ENCODE measurements at places on chromosomes 4 and X. TPM values are rescaled to one million over a fixed set of nuclear protein-coding genes. Genes with fewer than 3 reads are reported as not detected.

DNA sequence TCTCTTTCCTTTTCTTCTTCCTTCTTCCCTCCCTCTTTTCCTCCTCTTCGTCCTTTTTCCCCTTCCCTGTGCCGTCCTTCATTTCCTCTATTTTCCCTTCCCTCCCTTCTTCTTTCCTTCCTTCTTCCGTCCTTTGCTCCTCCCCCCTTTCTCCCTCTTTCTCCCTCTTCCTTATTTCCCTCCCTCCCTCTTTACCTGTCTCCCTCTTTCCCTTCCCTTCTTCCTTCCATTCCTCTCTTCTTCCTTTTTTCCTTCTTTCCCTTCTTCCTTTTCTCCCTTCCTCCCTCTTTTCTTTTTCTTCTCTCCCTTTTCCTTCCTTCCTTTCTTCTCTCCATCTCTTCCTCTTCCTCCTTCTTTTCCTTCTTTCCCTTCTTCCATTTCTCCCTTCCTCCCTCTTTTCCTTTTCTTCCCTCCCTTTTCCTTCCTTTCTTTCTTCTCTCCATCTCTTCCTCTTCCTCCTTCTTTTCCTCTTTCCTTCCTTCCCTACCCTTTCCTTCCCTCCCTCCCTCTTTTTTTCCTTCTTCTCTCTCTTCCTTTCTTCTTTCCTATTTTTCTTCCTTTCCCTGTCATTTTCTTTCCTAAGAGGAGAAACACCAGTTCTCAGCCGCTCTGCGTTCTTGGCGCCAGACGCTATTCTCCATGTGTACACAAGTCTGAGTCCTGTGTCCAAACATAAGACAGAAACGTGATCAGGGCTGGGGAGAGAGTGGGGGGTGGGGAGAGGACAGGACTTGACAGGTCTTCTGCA is 597.1 kb downstream of the MID1IP1 start:
- DNase-seq: no peak

DNA sequence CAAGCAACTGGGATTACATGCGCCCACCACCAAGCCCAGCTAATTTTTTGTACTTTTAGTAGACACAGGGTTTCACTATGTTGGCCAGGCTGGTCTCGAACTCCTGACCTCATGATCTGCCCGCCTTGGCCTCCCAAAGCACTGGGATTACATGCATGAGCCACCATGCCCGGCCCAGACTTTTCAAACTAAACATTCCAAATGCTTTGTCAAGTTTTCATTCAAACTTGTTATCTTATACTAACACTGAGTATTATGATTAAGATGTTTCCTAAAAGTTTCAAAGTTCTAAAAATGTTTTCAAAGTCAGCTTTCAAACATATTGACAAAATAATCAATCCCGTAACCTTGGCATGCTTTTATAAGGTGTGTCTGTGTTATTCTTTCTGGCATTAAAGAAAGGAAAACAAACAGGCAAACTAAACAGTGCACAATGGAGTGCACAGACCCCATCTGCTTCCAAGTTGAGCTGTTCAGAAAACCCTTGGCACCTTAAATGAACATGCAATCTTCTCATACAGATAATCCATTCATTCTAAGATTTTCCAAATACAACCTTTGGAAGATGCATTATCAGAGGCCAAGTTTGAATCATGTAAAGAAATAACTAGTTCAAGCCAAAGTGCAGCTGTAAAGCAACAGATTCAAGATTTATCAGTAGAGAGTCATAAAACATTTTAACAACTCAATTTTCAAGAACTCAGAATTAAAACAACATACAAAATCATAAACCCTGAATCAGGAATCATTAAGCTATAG is 49.1 kb downstream of the ABCG2 start:
- DNase-seq: no peak

DNA sequence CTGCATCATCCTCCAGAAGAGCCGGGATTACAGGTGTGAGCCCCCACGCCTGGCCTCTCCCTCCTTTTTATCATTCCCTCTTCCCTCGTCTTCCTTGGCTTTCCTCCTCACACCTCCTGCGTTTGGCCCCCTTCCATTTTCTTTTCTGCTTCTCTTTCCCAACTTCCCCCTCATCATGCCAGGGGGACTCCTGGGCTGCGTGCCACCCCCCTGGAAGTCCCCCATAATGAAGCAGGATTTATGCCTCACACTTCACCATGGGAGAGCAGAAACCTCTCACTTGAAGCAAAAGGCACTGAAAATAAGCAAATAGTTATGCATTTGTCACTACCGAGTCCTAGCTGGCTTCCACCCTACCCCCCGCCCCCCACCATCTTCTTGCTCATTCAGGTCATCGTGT is 7.9 kb downstream of the TKTL1 start:
- no peak for DNase-seq

DNA sequence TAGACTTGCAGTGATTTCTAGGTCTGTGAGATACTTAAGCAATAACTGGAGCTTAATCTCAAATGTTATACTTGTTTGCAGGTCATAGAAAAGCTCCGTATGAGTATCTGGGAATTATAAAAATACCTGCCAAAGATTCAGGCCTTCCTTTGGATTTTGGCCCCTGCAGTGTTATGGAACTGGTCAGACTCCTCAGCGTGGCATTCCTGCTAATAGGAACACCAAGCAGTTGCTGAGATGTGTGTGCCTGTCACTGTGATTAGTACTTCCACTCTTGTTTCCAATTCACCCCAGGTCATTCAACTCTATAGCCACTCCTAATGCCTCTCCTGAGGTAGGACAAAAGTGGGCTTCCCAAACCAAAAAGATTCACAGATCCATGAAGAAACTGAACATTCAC is 7.8 kb upstream of the UGT2B7 start:
- no peak for DNase-seq

- no peak for DNase-seq
Measured at GRCh38 chr4:109989044-109989443, 76.4 kb downstream of the EGF start.

The ODAM gene
- total RNA-seq: 0.14 TPM

GRCh38 chr4:138052806-138053632 is 189.1 kb downstream of the SLC7A11 start:
- no peak for DNase-seq

The HMX1 gene
- total RNA-seq: not detected

The SMIM10 gene
- 1.3 TPM for total RNA-seq

DNA sequence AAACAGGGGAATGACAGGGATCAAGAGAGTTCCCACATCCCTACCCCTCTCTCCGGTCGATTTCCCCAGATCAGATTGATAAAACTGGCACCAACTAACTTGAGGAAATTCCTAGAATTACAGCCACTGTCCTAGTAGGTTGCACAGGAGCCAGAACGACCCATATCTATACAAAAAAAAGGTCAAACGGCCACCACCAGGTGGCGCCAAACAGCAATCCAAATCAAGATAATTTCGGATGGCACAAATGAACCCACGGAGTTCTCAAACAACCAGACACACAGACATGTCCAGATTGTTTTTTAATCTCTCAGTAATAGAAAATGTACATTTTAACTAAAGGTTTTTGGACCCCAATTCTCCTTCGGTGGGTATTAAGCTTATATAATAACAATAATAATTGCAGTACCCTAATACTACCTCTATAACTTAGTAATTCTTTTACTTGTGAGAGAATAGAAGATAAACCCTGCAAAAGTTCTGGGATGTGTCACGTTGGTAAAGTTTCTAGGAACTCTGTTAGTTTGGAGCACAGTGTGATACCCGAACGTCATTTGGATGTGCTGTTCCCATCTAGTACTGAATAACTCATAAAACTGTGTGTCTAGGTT is 212.6 kb downstream of the SPOCK3 start:
- DNase-seq: peak; percentile 64

GRCh38 chr4:1019729-1020470 is 8.5 kb downstream of the FGFRL1 start:
- DNase-seq: no peak

The FGA gene
- total RNA-seq: 0.33 TPM

DNA sequence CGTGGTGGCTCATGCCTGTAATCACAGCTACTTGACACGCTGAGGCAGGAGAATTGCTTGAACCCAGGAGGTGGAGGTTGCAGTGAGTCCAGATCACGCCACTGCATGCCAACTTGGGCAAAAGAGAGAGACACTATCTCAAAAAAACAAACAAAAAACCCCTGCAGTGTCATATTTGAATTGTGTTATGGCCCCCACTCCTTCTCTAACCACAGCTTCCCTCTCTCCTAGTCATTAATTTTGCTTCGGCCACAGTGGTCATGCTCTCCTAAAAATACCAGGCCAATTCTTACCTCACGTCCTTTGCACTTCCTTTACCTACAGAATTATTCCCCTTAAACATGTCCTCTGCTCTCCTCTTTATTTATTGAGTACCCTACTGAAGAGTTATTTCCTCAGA is 206.1 kb downstream of the PPP3CA start:
- no peak for DNase-seq

DNA sequence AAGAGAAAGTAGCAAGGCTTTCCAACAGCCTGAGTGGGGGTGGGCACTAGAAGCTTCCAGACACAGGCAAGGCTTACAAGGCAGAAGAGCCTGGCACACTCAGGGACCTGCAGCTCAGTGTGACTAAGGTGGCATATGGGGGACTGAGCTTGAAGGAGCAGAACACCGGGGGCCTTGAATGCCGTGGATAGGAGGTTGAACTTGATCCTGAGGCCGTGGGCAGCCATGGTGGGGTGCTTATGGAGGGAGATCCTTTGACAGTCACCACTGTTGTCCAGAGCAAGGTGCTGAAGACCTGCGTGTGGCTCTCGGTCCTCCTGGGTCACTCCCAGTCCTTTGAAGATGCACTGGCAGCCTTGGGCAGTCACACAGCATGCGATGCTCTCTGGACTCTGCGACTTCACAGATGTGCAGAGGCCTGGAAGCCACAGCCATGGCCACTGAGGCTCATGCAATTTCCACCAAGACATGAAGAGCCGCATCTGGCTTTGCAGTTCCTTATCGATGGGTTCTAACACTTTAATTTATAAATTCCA is 18.3 kb downstream of the C4orf50 start:
- no peak for DNase-seq

The ARSJ gene
- total RNA-seq: 3.1 TPM

- DNase-seq: no peak
Measured at GRCh38 chrX:41240509-41240908, 93.5 kb upstream of the DDX3X start.

GRCh38 chr4:145554691-145555090 is 64.5 kb upstream of the MMAA start:
- DNase-seq: no peak

GRCh38 chrX:20029728-20030127 is 38.9 kb upstream of the BCLAF3 start:
- no peak for DNase-seq

DNA sequence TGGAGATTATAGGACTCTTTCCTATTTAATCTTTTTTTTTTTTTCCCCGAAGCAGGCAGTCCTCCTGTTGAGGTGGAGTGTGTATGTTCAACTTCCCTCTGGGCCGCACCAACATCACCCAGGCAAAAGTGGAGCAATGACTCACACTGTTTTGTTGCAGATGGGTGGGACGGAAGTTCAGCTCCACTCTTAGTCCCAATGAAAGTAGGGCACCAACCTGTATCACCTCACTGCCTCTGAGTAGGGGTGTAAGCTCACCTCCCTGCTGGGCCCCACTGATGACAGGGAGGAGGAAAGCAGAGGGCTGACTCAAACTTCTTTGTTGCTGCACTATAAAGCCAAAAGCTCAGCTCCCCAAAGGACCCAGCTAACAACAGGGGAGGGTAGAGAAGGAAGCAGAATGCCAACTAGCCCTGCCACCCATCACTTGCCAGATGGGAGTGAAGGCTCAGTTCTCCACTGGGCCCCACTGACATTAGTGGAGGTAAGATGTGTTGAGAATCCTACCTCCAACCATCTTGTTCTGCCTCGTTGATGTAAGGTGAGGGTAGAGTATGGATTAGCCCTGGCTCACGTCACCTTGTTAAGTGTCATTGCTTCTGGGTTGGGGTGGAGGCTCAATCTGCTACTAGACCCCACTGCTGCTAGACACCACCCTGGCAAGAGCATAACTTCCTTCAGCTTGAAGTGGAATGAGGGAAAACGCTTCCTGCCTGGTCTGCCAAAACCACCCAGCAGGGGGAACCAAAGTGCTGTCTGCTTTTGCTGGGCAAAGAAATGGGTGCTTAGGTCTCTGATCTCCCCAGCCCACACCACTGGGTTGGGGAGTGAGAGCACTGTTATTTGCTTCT is 14.1 kb downstream of the RPS6KA3 start:
- peak; percentile 60 for DNase-seq

GRCh38 chrX:2320089-2320488 is 180.7 kb downstream of the DHRSX start:
- DNase-seq: no peak

- no peak for DNase-seq
Measured at GRCh38 chr4:4254666-4255065, 6.6 kb upstream of the TMEM128 start.

GRCh38 chrX:46637938-46638337 is 64.4 kb downstream of the CHST7 start:
- no peak for DNase-seq

DNA sequence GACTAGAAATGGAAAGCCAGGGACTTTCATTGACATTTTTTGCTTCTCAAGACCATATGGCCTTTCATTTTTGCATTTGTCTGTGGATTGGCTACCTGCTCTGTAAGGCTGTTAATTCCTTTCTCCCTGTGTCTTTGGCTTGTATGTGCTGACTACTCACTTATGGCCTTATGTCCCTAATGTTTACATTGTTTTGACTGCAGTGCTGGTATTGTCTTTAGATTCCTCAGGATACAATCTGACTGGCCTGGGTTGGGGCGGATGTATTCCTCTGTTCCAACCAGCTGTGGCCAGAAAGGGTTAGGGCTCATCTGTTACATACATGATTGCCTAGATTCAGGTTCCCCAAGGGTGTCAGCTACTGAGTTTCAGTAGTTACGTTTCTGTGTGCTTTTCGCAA is 108.1 kb downstream of the RAPGEF2 start:
- no peak for DNase-seq

DNA sequence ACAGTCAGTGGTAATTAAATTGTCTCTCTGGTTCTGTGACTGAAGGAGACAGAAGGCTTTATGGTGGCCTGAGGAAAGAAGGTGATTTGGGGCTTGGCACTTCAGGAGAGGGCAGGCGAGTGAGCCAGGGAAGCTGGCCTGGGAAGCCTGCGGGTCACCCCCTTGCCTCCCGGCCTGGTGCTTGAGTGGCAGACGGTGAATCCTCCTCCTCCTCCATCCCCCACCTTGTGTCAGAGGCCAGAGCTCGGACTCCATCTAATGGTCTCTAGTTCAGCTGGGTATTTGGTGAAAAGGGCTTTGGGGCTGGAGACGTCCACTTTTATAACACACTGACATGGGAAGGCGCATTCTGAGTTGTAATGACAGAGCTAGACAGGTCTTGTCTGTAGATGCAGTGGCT is 8.7 kb downstream of the TMEM187 start:
- no peak for DNase-seq

DNA sequence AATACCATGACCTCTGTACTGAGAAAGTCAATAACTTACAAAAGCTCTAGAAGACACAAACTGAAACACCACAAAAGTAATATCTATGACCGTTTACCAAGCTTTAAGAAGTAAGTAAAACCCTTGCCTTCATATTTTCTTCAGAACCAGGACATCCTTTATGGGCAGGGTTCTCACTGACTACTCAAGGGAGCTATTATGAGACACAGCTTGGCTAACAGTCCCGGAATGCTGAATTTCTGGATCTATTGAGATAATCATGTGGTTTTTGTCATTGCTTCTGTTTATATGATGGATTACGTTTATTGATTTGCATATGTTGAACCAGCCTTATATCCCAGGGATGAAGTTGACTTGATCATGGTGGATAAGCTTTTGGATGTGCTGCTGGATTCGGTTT is 19.9 kb upstream of the CDS1 start:
- no peak for DNase-seq
